ENCODE measurements at places on chromosomes 7 and 10.

- DNase-seq = peak; percentile 88
Observed at GRCh38 chr10:6409971-6410643, 170.0 kb downstream of the PRKCQ start.

DNA sequence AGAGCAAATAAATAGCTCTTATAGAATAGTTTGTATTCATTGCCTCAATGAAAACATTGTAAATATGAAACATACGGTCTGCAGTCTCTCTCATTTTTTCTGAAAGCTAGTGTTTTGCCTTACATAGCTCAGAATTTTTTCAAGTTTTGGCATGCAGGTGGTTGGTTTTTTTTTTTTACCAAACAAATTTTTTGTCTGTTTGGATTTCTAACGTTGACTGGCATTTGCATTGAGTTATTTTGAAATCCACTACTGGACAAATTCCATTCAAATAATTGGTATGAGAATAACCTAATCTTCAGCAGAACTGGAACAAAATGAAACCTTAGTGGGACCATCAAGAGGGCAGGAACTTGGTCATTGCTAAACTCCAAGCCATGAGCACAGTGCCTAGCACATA is 107.6 kb upstream of the SAMD8 start:
- no peak for DNase-seq

- peak; percentile 23 for DNase-seq
Observed at GRCh38 chr10:115051216-115051615, 41.9 kb upstream of the ATRNL1 start.

- no peak for DNase-seq
Observed at GRCh38 chr7:70743531-70744325, 388.2 kb upstream of the GALNT17 start.

DNA sequence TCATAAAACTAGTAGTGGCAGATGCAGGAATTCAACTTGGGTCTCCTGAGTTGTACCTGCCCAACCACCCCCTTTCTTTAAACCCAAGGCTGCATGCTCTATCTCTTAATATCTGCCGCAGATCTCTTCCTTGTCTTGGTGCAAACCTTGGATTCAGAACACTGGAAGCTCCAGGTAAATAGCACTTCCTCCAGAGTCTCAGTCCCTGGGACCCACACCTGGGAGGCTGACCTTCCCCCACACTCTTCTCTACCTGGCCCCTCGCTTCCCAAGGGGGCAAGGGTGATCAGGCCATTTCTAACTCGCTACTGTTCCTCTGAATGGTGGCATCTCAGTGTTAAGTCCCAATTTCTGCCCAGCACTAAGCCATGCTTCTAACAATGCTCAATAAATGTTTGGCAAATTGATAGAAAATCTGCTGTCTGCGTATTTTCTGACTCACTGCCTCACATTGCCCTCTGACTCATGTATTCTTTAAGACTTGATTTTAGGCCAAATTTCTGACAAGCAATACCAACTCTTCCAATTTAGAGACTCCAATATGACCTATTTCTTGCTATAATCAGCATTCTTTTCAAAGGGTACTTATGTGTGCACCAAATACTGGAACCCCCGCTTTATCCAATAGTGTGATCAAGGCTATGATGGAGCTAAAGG is 68.0 kb upstream of the PPP1R3C start:
- DNase-seq = peak; percentile 81

DNA sequence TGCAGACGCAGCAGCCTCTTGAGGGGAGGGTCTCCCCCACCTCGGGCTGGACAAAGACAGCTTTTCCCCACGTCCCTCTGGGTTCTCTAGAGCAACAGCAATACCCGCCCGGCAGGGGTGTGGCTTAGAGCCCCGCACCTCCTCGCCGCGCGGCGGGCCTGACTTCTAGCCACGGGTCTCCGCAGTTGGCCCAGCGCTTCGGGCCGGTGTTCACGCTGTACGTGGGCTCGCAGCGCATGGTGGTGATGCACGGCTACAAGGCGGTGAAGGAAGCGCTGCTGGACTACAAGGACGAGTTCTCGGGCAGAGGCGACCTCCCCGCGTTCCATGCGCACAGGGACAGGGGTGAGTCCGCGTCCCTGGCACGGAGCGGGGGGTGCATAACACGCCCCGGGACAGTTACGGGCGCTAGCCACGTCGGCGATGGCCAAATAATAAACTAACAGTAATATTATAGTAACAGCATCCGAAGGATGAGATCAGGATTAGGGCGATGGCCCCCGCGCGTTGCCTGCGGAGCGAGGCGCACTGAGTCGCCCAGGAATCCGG is 1.2 kb downstream of the CYP2E1 start:
- DNase-seq = no peak

GRCh38 chr7:89049043-89049442 is 253.5 kb upstream of the TEX47 start:
- DNase-seq = no peak

DNA sequence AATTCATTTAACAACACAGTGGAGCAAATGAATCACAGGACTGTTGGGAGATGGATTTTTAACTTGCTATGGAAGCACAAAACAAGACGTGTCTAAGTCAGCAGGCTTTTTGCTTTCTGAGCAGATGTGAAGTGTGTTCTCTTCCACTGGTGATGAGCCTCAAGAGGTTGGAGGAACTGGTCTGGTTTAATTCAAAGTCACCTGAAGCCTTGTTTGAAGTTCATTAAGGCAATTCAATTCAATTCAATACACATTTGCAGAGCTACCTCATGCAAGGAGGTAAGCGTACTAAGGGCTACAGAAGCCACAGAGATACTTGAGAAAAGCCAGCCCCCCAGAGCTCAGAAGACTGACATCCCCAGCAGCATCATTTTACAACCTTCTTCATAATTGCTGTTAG is 68.4 kb upstream of the PALS2 start:
- no peak for DNase-seq

DNA sequence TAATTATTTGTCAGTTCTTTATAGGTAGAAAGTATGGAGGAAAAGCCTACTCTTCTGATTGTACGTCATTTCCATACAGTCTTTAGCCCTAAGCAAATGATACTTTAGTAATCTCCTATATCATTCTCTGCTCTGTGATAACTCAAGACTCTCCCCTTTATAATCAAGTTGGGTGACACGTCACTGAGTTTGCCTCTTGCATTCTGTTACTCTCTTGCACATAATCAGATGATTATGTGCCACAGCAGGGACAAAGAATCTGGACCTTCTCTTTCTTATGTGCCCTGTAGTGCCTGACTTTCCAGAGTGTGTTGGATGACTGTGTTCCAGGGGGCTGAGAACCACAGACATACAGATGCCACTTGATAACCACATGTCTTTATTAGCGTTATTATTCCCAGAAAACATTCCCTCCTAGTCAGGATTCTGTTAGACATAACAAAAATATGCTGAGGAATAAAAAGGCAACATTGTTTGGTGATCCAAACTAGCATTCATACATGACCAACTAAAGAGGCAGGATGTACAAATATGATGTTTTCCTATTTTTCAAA is 116.4 kb upstream of the HGF start:
- no peak for DNase-seq

GRCh38 chr10:22978287-22978686 is 50.4 kb downstream of the ARMC3 start:
- no peak for DNase-seq

DNA sequence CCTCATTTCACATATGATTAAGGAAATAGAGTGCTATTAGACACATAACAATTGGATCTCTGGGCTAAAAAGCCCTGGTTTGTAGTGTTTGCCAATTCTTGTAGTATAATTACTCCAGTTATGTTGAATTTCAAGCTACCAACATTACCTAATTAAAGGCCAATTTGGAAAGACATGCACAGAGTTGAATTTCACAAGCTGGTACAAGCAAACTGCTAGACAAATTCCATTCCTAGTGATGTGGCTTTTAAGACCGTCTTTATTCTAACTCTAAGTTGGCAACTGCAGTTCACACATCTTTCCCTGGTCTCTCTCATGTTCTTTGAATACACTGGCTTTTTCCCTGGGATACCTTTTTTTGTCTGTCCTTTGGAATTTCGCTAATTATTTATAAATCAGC is 384.1 kb upstream of the CNTNAP2 start:
- DNase-seq = no peak

GRCh38 chr10:70549962-70550458 is 52.5 kb downstream of the PRF1 start:
- DNase-seq = peak; percentile 51

DNA sequence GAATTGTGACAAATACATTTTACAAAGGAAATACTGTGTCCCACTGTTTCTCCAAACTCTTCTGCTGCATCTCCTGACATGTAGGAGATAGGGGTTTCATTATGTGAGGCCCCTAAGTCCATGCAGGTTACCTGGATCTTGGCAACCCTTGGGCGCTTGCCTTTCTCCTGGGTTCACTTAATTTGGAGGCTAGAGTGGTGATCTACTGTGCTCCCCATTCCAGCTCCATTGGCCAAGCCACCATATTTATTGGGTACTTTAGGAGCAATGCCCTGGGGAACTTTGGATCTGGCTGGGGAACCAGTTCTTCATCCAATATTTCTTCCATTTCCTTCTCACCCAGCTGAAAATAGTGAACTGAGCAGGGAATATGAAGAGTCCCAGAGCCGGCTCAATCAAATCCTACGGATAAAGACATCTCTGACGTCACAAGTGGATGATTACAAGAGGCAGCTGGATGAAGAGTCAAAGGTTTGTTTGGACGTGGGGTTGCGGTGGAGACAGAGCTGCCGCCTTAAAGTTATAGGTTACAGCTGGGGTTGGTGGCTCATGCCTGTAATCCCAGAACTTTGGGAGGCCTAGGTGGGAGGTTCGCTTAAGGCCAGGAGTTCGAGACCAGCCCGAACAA is 18.5 kb downstream of the MYH16 start:
- no peak for DNase-seq

DNA sequence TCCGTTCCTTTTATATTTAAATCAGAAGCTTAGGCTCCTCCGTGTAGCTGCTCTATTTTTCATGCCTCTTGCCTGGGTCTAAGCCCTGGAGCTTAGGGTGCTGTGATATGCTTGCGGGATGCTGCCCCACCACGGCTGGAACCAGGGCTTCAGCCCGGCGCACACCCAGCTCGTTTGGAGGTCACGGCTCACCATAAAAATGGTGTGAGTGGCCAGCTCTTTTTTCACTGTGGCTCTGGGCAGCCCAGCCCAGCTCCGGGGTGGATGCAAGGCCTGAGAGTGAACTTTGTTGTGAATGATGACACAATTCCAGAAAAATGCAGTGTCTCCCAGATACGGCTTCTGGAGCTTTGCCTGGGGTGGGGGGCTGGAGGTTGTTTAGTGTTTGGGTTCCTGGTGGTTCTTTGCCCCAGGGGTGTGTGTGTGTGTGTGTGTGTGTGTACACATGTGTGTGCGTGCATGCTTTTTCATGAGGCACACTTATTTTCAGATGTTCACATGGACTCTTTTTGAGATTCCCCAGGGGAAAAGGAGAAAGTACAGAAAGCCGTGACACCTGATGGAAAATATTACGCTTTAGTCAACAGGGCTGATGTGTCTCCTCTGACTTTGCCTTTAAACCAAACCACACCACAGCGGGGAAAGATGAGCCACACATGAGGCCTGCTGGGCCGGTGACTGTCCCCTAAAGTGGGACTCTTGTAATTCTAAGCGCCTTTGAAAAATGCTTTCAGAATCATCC is 46.2 kb downstream of the GRK5 start:
- DNase-seq = peak; percentile 98

GRCh38 chr10:70348228-70348850 is 34.1 kb downstream of the LRRC20 start:
- peak; percentile 34 for DNase-seq

- no peak for DNase-seq
Observed at GRCh38 chr10:51403521-51403920, 295.9 kb downstream of the CSTF2T start.

DNA sequence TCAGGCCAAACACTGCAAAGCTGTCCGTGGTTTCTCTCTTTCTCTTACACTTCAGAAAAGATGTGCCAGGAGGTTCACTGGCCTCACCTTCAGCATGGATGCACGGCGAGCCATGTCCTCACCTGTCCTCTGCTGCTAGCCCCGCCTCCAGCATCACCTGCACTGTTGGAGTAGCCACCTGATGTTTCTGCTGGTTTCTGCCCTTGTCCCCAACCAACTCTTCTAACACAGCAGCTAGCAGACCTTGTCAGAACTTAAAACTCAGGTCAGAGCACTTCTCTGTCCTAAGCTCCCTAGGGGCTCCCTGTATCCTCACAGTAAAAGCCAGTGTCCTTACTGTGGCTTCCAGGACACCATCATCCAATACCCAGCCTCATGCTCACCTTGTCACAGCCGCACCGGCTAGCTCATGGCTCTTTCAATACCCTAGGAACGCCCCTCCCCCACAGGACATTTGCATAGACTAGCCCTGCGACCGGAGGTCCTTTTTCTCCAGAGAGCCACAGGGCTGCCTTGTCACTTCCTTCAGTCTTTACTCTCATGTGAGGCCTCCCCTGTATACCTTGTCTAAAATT is 15.2 kb downstream of the PALD1 start:
- DNase-seq = no peak

DNA sequence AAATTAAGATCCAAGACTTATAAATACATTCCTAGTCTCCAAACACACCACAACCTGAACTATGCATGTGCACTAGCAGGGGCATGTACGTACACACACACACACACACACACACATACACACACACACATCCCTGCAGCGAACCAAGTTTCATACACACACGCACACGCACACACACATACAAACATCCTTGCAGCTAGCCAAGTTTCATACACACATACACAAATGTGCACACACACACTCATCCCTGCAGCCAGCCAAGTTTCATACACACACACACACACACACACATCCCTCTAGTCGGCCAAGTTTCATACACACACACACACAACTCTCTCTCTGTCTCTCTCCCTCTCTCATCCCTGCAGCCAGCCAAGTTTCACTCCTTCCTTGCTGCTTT is 82.7 kb upstream of the WIPF3 start:
- DNase-seq = peak; percentile 47

DNA sequence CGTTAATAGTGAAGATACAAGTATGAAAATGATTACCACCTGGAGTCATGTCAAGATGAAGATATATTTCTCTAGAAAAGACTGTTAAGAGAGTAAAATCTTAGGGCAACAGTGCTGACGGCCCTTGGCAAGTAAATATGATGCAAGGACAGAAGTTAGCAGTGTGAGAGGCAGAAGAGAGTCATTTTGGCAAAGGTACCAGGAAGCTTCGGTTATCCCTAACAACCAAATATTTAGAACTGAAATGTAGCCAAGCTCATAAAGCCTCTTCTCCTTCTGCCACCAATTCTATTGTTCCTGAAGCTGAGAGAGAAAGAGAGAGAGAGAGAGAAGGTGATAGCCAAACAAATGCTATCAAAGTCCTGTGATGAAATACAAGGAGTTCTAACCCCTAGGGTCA is 109.6 kb downstream of the MACC1 start:
- DNase-seq = no peak

DNA sequence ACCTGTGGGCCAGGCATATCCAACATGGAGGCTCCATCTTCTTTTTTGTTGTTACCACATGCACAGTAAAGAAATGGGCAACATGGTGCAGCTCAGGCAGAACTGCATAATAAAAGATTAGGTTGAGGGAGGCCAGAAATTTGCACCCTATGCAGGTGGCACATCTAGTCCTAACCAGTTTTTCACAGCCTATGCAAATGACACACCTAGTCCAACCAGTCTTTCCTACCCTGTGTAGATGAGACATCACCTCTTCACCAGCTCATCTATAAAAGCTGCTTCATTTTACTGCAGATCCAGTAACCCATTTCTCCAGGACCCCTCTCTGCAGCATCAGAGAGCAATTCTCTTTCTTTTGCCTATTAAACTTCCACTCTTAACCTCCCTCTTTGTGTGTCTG is 411.0 kb upstream of the PCDH15 start:
- no peak for DNase-seq

GRCh38 chr10:61332581-61332980 is 120.6 kb downstream of the TMEM26 start:
- no peak for DNase-seq

Measured in iris pigment epithelial cell (primary cell).